ENCODE measurements at places on chromosomes 11 and 22. TPM values are rescaled to one million over a fixed set of nuclear protein-coding genes. Genes with fewer than 3 reads are reported as not detected.
A peak's percentile ranks its signal among the peaks of the same experiment; 100 is the strongest.

Gene CBL
- total RNA-seq, result 12.8 TPM

Gene SEC14L2
- 3.8 TPM for total RNA-seq

Gene OR5P2
- total RNA-seq, result not detected

Gene GALNT18
- 15.1 TPM for total RNA-seq

Gene MRGPRF
- total RNA-seq, result 14.6 TPM

Gene FGF19
- not detected for total RNA-seq

Gene CCDC87
- total RNA-seq, result 0.52 TPM

Gene SMDT1
- 10.5 TPM for total RNA-seq

Gene CENPM
- total RNA-seq, result 4.2 TPM

Gene CSKMT
- total RNA-seq, result 2.8 TPM

Gene ELF5
- not detected for total RNA-seq

Gene MRGPRX4
- not detected for total RNA-seq

Gene C11orf42
- not detected for total RNA-seq

Gene INPP5J
- total RNA-seq, result 2.4 TPM

Gene LARGE1
- total RNA-seq, result 35.6 TPM

Gene PIWIL4
- 1.8 TPM for total RNA-seq

Gene DHCR7
- 76.4 TPM for total RNA-seq

Gene CASP5
- not detected for total RNA-seq

Gene MFNG
- total RNA-seq, result 4.0 TPM

DNA sequence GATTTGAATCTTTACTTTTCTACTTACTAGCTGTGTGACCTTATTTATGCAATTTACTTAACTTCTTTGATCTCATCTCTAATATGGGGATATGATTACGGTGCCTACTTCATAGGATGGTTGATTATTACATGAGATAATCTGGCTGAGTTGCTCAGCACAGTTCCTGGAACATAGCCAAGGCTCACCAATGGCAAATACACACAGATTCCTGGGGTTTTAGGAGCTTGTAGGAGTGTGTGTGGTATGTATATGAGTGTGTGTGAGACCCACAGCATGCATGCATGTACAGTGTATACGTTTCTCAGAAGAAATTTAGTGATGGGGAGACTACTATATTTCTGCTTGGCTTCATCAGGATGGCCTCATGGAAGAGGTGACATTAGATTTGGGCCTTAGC is 256.9 kb downstream of the KIRREL3 start:
- DNase-seq, result no peak

DNA sequence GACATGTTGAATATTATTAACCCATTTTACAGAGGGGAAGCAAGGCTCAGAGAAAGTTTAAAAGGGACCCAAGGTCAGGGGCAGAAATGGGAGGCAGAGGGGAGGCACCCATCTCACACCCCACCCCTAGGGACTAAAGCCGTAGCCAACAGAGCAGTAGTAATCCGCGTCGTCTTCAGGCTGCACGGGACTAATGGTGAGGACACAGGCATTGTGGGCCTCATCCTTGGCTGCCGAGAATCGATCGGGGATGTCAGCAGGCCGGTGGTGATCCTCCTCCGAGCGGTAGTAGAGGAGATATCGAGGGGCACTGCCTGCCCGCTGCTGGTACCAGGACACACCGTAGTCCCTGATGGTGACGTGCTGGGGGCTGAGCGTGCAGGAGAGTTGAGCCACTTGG is 1.5 kb downstream of the VPREB3 start:
- no peak for DNase-seq

- DNase-seq, result no peak
Measured at GRCh38 chr22:37062376-37062675, 10.8 kb downstream of the KCTD17 start.

- no peak for DNase-seq
Measured at GRCh38 chr11:78981153-78981552, 406.5 kb upstream of the NARS2 start.

DNA sequence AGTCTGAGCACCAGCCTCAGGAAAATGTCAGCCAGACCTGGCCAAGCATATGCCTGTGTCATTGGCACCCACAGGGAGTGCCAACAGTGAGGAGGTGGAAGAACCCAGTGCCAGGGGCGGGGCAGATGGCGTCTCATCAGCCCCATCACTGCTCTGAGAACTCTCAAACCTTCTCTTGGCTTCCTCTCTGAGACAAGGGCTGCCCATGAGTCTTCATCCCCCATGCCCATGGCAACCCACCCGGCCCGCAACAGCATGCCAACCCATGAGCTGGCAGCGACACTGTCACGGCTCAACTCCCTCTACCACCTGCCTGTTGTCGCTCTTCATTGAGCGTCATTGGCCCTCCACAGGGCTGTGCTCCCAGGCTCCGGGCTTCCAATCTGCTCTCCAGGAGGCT is 340.5 kb downstream of the BUD13 start:
- DNase-seq, result no peak

GRCh38 chr11:47488111-47488510 is 39.2 kb upstream of the RAPSN start:
- DNase-seq, result no peak

- peak; percentile 83 for DNase-seq
Measured at GRCh38 chr11:117843666-117844484, 19.3 kb upstream of the FXYD2 start.

DNA sequence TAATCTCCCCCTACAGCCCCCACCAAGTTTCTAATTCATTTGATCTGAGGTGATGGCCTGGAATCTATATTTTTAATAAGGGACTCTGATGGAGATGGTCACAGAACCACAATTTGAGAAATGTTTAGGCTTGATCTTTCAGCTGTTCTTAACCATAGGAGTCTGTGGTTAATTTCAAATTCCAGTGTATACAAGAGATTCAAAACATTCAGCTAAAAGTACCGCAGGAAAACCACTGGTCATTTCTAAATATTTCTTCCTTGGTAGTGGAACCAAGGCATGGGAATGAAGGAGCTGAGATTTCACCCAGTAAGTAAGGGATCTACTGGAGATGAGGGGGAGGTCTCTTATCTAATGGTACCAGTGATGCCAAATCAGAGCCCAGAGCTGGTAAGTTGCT is 18.3 kb upstream of the GALNT18 start:
- no peak for DNase-seq

DNA sequence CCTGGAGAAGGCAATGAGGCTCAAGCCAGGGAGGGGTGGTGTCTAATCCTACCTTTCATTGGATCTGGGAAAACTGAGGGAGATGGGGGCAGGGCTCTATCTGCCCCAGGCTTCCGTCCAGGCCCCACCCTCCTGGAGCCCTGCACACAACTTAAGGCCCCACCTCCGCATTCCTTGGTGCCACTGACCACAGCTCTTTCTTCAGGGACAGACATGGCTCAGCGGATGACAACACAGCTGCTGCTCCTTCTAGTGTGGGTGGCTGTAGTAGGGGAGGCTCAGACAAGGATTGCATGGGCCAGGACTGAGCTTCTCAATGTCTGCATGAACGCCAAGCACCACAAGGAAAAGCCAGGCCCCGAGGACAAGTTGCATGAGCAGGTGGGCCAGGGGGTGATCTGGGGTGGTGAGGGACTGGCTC is at the start of gene FOLR1:
TSS of gene FOLR1 (plus strand) at position 180 of the 421 bp plus-strand sequence. CDS start at position 214, 34 bp downstream.
- DNase-seq, result no peak

GRCh38 chr11:122156940-122157382 is 40.9 kb upstream of the BLID start:
- peak; percentile 61 for DNase-seq

- peak; percentile 77 for DNase-seq
Measured at GRCh38 chr11:119373921-119374631, 7.4 kb downstream of the USP2 start.

DNA sequence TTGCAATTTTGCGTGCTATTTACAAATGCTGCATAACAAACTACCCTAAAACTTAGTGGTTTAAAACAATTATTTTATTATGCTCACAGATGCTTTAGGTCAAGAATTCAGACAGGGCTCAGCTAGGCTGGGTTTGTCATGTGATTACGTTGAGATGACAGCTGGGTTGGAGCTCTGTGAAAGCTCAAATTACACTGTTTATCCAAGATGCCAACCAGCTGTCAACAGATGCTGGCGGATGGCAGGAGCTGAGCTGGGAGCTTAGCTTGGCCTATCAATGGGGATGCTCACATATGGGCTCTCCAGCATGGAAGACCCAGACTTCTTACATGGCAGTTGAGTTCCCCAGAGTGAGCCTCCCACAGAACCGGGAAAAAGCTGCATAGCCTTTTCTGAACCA is 62.7 kb downstream of the STK33 start:
- no peak for DNase-seq

DNA sequence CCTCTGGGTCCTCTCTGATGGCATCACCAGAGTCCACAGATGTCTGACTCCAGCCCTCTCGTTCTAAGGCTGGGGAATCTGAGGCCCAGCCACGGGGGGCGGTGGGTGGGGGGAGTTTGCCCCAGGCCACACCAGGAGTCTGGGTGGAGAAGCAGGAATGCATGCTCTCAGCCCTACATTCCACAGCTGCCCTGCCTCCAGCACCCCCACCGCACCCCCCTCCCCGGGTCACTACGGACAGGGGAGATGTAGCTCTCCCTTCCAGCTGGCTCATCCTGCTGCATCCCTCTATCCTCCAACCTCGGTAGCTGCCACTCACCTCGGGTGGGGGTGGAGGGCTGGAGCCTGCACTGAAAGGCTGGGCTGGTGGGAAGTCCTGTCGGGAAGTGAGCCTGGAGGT is 2.3 kb upstream of the PVALB start:
- no peak for DNase-seq

GRCh38 chr22:28798810-28799605 is 1.4 kb downstream of the XBP1 start:
- DNase-seq, result peak; percentile 79

DNA sequence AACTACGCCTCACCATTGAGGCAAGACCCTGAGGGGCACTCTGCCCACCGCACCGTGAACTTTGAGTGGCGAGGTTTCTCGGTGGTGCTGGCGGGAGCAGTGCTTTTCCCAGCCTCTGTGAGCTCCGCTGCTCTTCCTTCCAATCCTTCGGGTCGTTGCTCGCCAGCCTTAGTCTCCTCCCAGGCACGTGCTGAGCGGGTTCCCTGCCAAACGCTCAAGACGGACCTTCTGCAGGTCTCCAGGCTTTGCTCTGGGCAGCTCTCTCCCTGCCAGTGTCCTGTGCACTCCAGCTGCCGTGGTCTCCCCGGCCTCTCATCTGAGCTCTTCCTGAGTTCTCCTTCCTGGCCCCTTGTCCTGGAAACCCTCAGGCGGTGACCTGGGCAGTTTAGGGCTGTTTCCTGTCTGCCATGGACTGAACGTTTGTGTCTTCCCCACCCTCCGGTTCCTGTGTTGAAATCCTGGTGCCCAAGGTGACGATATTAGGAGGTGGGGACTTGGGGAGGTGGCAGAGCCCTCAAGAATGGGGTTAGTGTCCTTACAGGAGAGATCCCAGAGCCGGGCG is 11.2 kb upstream of the MUC6 start:
- DNase-seq, result no peak

DNA sequence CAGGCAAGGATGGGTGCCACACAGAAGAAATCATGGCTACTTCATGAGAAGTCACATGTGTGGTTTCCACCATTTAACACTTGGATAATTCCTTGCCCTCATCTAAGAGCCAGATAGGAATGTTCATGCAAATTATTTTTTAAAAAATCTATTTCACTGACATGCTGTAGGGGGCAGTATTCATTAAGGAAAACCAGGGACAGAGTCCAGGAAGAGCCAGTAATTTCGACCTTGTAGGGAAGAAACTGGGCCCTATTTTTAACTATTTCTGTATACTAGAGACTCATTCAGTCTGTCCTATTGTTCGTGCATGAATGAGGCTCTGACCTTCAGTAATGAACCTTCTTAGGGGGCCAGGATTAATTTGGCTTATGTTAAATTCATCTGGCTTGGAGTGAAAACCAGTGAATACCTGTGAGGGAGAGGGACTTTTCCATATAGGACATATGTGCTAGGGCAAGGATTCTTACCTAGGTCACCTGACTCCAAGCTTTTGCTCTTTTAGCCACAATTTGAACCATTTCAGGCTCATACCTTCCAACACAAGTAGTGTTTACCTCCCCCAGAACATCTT is 192.7 kb downstream of the NAV2 start:
- peak; percentile 6 for DNase-seq

DNA sequence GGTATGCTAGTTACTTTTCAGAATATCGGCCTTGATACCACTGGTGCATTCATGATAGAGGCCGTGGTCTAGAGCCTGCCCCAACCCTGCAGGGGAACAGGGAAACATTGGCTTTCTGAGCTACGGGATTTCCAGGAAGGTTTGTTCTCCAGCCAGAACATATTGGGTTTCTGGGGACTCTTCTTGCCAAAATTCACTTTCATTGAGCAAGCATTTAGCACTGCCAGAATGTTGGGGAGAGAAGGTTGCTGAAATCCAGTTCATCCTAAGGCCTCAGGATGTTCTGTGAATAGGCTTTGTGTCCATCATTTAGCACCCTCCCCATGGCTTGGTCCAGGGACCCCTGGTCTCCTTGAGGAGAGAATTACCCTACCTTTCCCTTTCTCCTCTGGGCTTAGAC is 36.7 kb downstream of the DRG1 start:
- no peak for DNase-seq

GRCh38 chr22:36619797-36620399 is 83.7 kb downstream of the CACNG2 start:
- DNase-seq, result no peak

DNA sequence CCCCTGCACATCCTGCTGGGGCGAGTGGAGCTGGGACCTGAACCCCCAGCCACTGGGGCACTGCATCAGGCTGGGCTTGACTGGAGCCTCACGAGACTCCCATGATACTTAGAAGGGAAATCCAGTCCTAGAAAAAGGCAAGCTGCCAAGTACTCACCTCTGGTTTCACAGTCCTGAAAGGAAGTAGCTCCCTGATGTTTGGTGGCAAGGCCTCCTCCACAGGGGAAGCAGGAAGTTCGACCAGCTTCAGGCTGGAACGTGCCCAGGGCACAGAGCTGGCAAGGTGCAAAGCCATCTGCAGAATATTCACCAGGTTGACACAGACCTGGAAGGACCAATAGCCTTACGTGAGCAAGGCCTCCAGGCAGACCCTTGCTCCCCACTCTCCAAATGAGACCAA is 26.8 kb upstream of the NRIP3 start:
- no peak for DNase-seq

DNA sequence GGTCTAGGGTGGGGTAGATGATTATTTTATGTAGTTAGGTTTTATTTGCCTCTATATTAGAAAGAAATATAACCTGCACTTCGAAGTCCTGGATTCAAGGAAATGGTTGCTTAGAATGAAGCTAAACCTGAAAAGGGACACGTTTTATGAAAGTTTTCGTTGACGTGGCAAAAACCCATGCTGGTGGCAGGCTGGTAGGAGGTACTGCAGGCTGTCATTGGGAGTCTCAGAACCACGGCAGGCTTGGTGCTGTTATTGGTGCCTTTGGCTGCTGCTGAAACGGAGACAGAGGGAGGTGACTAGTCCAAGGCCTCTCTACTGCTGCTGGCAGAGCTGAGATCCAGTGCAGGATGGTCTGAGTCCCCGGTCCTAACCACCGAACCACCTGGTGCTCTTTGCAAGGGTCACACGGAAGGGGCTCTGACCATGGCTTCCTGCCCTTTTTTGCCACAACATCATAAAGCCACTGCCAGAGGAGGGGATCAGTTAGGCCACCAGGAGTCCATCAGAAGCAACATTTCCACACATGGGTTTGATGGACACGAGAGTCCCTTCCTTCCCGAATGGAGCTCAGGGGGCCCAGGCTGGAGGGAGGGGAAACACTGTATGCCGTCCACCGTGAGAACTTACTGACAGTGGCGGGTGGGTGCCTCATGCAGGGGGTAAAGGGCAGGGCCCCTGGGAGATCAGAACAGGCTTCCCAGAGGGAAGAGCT is 13.4 kb downstream of the CSF2RB start:
- no peak for DNase-seq
